ENCODE measurements at places on chromosomes 11 and 22. TPM values are rescaled to one million over a fixed set of nuclear protein-coding genes. Genes with fewer than 3 reads are reported as not detected.
A peak's percentile ranks its signal among the peaks of the same experiment; 100 is the strongest.

- DNase-seq = no peak
Measured at GRCh38 chr11:64379160-64379559, 20.2 kb downstream of the RPS6KA4 start.

DNA sequence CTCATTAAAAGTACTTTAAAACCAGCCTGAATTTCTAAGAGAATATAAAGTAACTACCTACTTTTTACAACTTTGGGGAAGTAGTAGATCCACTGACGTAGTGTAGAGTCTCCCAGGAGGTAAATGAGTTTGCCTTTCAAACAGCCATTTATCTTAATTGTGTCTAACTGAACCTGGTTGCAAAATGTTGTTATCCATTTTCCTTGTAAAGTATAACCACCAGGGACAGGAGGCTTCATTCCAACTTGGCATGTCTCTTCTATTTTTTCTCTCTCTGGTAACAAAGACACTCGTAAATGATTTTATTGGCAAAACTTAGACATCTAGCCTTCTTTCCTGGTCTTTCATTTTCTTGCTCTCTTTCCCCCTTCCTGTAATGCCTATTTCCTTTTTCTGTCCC is 36.9 kb downstream of the NXPE1 start:
- no peak for DNase-seq

- DNase-seq = peak; percentile 65
Measured at GRCh38 chr22:25110846-25111578, 88.6 kb upstream of the CRYBB3 start.

DNA sequence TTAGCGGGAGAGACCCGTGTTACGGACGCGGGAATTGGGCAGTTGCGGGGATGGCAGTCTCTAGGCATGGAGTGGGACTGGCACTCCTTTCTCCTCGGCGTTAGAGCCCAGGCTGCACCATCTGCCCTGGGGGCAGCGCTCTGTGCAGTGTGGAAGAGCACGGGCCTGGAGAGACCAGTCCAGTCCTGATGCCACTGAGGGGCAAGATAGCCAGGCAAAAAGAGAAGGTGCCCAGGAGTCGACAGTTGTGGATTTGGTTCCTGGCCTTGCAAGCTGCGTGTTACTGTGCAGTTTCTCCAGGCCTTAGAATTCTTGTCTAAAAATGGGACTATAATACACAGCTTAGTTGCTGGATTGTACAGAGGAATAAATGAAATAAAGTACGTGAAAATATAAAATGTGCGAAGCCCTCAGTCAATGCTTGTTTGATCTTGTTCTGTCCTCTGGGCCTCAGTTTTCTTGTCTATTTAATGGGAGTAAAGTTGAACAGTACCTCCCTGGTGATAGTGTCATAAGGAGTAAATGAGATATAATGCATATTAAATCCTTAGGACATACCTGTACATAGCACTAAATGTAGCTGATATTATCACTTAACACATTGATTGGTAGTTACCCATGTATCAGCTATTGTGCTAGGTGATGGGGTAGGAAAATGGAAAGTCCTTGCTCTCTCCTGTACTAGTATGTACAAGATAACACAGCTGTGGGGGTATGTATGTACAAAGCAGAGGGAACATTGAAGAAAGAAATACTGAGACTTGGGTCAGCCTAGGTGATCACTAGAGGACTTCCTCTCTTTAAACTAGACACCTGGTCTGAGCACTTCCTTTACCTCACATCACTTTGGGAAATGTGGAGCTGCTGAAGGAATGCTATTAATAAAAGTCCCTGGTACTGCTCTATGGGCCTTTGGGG is 1.2 kb downstream of the ATXN10 start:
- no peak for DNase-seq

The SMC1B gene
- not detected for total RNA-seq

The SCN3B gene
- 1.2 TPM for total RNA-seq

The TTC17 gene
- 115 TPM for total RNA-seq

Measured in sciatic nerve (tissue), 2 donors.